ENCODE measurements at places on chromosomes 1 and 21.

DNA sequence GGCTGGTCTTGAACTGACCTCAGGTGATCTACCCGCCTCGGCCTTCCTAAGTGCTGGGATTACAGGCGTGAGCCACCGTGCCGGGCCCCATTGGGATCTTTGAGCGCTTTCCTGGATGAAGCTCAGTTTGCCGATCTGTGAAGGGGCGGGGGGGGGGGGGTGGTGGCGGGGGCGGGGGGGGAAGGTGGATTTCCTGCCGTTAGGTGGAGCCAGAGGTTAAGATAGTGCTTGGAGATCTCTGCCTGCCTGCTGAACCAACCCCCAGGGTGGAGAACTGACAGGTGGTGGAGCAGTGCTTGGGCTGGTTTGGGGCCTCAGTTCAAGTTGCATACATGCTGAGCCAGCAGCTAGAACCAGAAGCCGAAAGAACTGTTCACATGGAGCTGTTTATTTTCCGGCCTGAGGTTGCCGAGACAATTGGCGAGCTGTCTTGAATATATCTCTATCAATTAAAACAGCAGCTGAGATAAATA, 1.7 kb downstream of the TMCC2 start:
- DNase-seq = no peak

- no peak for DNase-seq
Measured at GRCh38 chr1:107976431-107976830, 11.5 kb upstream of the VAV3 start.

DNA sequence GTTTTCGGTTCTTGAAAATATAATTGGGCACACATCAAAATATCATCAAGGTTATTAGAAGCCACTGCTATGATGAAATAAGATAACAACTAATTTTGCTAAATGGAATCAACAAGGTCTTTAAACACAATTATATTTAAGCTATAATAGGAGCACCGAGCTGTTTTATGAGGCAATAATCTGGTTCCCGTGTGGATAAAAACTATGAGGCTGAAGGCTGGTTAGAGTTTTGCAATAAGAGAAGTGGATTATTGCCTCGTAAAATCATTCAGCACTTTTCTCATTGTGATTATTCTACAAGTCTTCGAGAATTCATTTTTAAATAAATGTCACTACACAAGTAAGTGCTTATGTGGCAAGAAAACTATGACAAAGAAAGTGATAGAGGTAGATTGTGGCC, 975.7 kb upstream of the ADGRL2 start:
- DNase-seq = no peak

DNA sequence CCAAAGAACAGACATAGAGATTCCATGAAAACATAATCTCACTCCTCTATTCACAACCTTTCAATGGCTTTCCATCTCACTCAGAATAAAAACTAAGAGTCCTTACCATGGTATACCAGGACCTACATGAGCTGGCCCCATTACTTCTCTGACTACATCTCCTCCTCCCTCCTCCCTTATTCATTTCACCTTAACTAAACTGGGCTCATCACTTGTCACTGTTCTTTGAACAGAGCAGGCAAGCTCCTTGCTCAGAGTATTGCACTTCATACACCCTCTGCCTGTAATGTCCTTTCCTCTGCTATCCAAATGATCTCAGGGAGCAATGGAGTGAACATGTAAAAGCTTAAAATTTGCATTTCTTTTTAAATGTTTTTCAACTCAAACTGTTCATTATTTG, 142.0 kb downstream of the MRPL39 start:
- DNase-seq = no peak

GRCh38 chr1:176102768-176103350, 104.2 kb downstream of the COP1 start:
- DNase-seq = no peak
